ENCODE measurements at places on chromosomes 4 and X.

DNA sequence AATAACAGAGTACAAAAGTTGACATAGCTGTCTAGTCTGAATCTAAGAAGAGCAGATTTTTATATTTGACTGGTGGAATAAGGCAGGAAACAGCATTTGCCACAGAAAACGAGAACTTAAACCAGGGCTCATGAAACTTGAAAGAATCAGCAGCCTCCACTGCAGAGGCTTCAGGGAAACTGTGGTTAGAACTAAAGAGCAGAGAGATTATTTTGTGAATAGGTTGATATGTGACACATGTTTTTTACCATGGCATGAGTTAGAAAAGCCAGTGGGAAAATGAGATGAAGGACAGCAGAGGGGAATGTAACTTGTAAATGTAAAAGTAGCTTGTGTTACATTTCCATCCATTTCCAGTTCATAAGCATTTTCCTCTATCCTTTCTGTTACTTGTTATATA is 63.7 kb upstream of the CAMK2D start:
- H3K4me1 ChIP-seq: no peaks in the 10 kb centered on the region
- H3K27ac ChIP-seq: no peak overlapping the region
- no peaks in the 10 kb centered on the region for H3K27me3 ChIP-seq
- no peaks in the 10 kb centered on the region for H3K36me3 ChIP-seq

DNA sequence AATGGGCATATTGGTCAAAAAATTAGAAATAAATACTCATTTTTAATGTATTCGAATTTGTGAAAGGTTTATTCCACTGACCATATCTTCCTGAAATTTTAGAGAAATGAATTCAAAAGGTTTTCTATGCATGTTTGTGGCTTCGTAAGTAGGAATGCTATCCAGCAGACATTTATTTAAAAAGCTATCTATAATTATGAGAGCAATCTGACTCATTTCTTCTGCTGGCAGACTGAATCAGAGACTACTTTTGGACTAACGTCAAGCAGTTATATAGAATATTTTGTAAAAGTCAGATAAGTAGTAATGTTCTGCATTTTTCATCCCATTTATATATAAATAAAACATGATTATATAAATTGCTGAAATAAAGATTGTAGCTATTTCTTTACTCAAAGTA is 125.0 kb downstream of the SPCS3 start:
- H3K36me3 ChIP-seq: no peaks in the 10 kb centered on the region
- H3K27ac ChIP-seq: no peak overlapping the region
- H3K27me3 ChIP-seq: no peaks in the 10 kb centered on the region

GRCh38 chr4:147901388-147901787 is 169.5 kb downstream of the ARHGAP10 start:
- no peaks in the 10 kb centered on the region for H3K27me3 ChIP-seq
- DNase-seq: no peak
- peaks cover 6% of the 10 kb centered on the region for H3K4me1 ChIP-seq
- no peak overlapping the region for H3K4me3 ChIP-seq
- no peak overlapping the region for H3K27ac ChIP-seq

GRCh38 chr4:3505231-3505630 is 27.0 kb downstream of the LRPAP1 start:
- H3K36me3 ChIP-seq: peaks cover 98% of the 10 kb centered on the region
- no peak for DNase-seq
- no peaks in the 10 kb centered on the region for H3K27me3 ChIP-seq
- H3K4me3 ChIP-seq: no peak overlapping the region
- H3K27ac ChIP-seq: no peak overlapping the region
- no peaks in the 10 kb centered on the region for H3K4me1 ChIP-seq

GRCh38 chr4:148292686-148293085 is 149.5 kb downstream of the NR3C2 start:
- H3K4me3 ChIP-seq: no peak overlapping the region
- no peaks in the 10 kb centered on the region for H3K4me1 ChIP-seq
- H3K27ac ChIP-seq: no peak overlapping the region
- no peaks in the 10 kb centered on the region for H3K36me3 ChIP-seq
- no peak for DNase-seq

- H3K36me3 ChIP-seq: no peaks in the 10 kb centered on the region
- DNase-seq: no peak
- H3K27ac ChIP-seq: no peak overlapping the region
- H3K4me3 ChIP-seq: no peak overlapping the region
- no peaks in the 10 kb centered on the region for H3K4me1 ChIP-seq
- H3K27me3 ChIP-seq: no peaks in the 10 kb centered on the region
Observed at GRCh38 chrX:108811891-108812290, 75.5 kb upstream of the IRS4 start.

DNA sequence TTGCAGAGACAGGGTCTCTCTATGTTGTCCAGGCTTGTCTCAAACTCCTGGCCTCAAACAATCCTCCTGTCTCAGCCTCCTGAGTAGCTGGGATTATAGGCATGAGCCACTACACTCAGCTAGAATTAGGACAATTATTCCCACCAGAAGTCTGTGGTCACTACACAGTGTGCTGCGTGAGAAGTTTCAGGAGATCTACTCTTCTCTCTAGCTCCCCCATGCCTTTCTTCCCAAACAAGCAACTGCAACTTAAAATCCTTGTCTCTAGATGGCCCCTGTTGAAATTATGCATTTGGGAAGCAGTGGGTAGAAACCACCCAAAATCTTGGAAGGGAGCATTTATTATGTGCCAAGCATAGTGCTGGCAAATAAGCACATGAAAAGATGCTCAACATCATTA is 21.1 kb upstream of the MAP7D3 start:
- no peaks in the 10 kb centered on the region for H3K27me3 ChIP-seq
- H3K36me3 ChIP-seq: no peaks in the 10 kb centered on the region
- H3K4me1 ChIP-seq: no peaks in the 10 kb centered on the region
- no peak overlapping the region for H3K4me3 ChIP-seq

DNA sequence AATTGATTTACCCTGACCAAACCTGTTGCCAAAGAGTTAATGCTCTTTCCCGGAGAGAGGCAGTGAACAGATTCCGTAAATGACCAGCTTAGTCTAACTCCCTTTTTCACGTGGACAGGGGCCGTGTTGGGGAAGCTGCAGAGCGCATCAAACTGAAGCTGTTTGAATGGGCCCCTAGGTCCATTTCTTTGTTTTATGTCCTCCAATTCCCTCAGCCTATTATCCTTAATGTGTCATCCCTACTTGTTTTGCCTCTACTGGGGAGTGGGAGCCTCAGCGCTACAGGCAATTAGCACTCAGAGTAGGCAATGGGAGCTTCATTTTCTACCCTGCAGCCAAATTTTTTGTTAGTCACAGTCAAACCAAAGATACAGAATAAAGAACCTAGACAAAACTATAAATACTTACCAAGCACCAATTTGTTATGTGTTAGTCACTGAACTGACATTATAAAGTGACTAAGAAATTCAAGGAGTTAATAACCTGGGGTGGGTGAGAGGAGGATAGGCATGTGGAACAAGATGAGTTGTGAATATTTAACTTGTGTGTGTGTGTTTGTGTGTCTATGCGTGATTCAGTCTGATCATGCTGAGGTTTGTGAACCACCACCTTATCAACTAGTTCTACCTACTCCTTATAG is 417.4 kb downstream of the PACRGL start:
- H3K4me1 ChIP-seq: no peaks in the 10 kb centered on the region
- no peaks in the 10 kb centered on the region for H3K36me3 ChIP-seq
- no peak for DNase-seq
- no peak overlapping the region for H3K4me3 ChIP-seq

GRCh38 chrX:15989716-15990115 is 133.6 kb upstream of the GRPR start:
- no peak for DNase-seq
- no peak overlapping the region for H3K27ac ChIP-seq
- H3K36me3 ChIP-seq: no peaks in the 10 kb centered on the region
- H3K4me3 ChIP-seq: no peak overlapping the region
- H3K4me1 ChIP-seq: no peaks in the 10 kb centered on the region
- no peaks in the 10 kb centered on the region for H3K27me3 ChIP-seq

- DNase-seq: no peak
- H3K27me3 ChIP-seq: no peaks in the 10 kb centered on the region
- peaks cover 10% of the 10 kb centered on the region for H3K4me1 ChIP-seq
- no peaks in the 10 kb centered on the region for H3K36me3 ChIP-seq
Observed at GRCh38 chr4:154329939-154330338, 161.7 kb downstream of the DCHS2 start.

- H3K4me1 ChIP-seq: peaks cover 38% of the 10 kb centered on the region
- H3K27ac ChIP-seq: no peak overlapping the region
- no peaks in the 10 kb centered on the region for H3K36me3 ChIP-seq
- DNase-seq: no peak
- no peak overlapping the region for H3K4me3 ChIP-seq
- no peaks in the 10 kb centered on the region for H3K27me3 ChIP-seq
Observed at GRCh38 chrX:65723706-65724105, 56.3 kb downstream of the MSN start.

DNA sequence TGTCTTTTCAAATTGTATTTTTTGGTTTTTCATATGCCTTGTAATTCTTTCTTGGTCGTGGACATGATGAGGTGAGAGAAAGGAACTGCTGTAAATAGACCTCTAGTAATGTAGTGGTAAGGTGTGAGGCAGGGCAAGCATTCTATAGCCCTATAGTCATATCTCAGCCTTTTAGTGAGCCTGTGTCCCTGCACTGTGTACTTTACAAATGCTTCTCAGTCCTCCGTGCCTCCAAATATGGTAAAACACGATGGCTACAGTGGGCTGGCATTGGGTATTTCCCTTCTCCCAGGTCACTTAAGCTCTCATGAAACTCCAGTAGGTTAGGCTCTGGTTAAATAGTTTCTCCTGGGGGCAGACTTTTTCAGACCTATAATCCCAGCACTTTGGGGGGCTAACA is 57.9 kb upstream of the PLS3 start:
- no peak for DNase-seq
- H3K36me3 ChIP-seq: no peaks in the 10 kb centered on the region
- no peak overlapping the region for H3K27ac ChIP-seq
- no peaks in the 10 kb centered on the region for H3K27me3 ChIP-seq

DNA sequence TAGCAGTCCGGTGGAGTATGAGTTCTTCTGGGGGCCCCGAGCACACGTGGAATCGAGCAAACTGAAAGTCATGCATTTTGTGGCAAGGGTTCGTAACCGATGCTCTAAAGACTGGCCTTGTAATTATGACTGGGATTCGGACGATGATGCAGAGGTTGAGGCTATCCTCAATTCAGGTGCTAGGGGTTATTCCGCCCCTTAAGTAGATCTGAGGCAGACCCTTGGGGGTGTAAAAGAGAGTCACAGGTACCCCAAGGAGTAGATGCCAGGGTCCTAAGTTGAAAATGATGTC is 852 bp downstream of the MAGEH1 start:
- no peaks in the 10 kb centered on the region for H3K36me3 ChIP-seq
- DNase-seq: no peak
- H3K27me3 ChIP-seq: no peaks in the 10 kb centered on the region
- H3K27ac ChIP-seq: peak overlapping the region; percentile 75
- peak overlapping the region; percentile 60 for H3K4me3 ChIP-seq

GRCh38 chr4:155777971-155778735 is 19.3 kb downstream of the GUCY1B1 start:
- H3K36me3 ChIP-seq: peaks cover 7% of the 10 kb centered on the region
- H3K27ac ChIP-seq: no peak overlapping the region
- peaks cover 9% of the 10 kb centered on the region for H3K4me1 ChIP-seq
- H3K4me3 ChIP-seq: no peak overlapping the region

GRCh38 chr4:176013476-176014247 is 52.0 kb upstream of the WDR17 start:
- H3K4me1 ChIP-seq: no peaks in the 10 kb centered on the region
- no peak overlapping the region for H3K4me3 ChIP-seq
- DNase-seq: no peak
- no peaks in the 10 kb centered on the region for H3K27me3 ChIP-seq
- no peak overlapping the region for H3K27ac ChIP-seq

- no peaks in the 10 kb centered on the region for H3K36me3 ChIP-seq
- H3K27ac ChIP-seq: no peak overlapping the region
- H3K27me3 ChIP-seq: no peaks in the 10 kb centered on the region
- H3K4me1 ChIP-seq: no peaks in the 10 kb centered on the region
- no peak for DNase-seq
Observed at GRCh38 chr4:23881052-23881501, 8.8 kb downstream of the PPARGC1A start.

GRCh38 chr4:7206911-7207567 is 14.7 kb downstream of the SORCS2 start:
- peak; percentile 70 for DNase-seq
- H3K27me3 ChIP-seq: no peaks in the 10 kb centered on the region
- peak overlapping the region; percentile 62 for H3K27ac ChIP-seq
- no peak overlapping the region for H3K4me3 ChIP-seq
- no peaks in the 10 kb centered on the region for H3K36me3 ChIP-seq
- H3K4me1 ChIP-seq: no peaks in the 10 kb centered on the region

GRCh38 chr4:54095110-54095825 is 4.7 kb upstream of the GSX2 start:
- no peak overlapping the region for H3K4me3 ChIP-seq
- no peaks in the 10 kb centered on the region for H3K4me1 ChIP-seq
- H3K36me3 ChIP-seq: no peaks in the 10 kb centered on the region
- no peaks in the 10 kb centered on the region for H3K27me3 ChIP-seq

DNA sequence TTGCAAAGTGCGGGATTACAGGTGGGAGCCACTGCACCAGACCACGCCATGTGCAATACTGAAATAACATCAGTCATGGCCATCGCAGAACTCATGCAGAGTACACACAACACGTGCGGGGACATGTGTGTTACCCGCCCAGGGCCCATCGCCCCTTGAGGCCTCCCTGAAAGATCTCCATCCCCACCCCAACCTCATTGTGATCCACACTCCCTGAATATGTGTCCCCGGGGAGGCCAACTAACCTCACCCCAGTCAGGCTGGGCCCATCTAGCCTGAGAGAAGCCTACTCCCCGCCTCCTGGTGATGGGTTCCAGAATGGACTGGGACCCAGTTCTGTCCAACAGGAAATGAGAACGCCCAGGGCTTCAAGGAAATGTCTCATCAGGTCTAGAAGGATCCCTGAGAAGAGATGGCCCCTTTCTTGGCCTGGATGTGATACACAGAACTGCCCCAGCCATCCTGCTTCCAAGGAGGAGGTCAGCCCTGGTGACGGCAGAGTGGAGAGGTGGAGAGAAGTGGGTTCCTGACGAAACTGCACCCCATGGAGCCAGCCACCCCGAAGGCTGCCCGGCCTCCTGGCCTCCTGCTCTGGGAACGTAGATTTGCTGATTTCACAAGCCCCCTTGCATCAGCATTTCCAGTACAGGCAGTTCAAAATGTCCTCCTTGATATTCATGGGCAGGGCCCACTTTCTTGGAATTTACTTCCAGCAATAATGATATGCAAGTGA is 22.5 kb upstream of the CLDN24 start:
- no peak overlapping the region for H3K4me3 ChIP-seq
- H3K4me1 ChIP-seq: no peaks in the 10 kb centered on the region
- no peaks in the 10 kb centered on the region for H3K27me3 ChIP-seq
- no peak overlapping the region for H3K27ac ChIP-seq
- DNase-seq: no peak

- H3K27me3 ChIP-seq: no peaks in the 10 kb centered on the region
- no peak overlapping the region for H3K27ac ChIP-seq
- H3K4me3 ChIP-seq: no peak overlapping the region
- no peak for DNase-seq
Observed at GRCh38 chr4:186900232-186900900, 176.7 kb upstream of the FAT1 start.

- H3K36me3 ChIP-seq: no peaks in the 10 kb centered on the region
- no peak overlapping the region for H3K4me3 ChIP-seq
Observed at GRCh38 chr4:184628103-184628502, 21.1 kb downstream of the CASP3 start.
